Colonic mucosa (tissue), 4 donors: ENCODE measurements at places on chromosomes 2 and 18. TPM values are rescaled to one million over a fixed set of nuclear protein-coding genes. Genes with fewer than 3 reads are reported as not detected.

GKN2 gene
- total RNA-seq = 0.32 TPM

NOSTRIN gene
- total RNA-seq = 37.2 TPM

TMEM37 gene
- 52.1 TPM for total RNA-seq

CRYGC gene
- not detected for total RNA-seq

- no peak for DNase-seq
Measured at GRCh38 chr2:195648787-195649186, 8.2 kb upstream of the SLC39A10 start.

DNA sequence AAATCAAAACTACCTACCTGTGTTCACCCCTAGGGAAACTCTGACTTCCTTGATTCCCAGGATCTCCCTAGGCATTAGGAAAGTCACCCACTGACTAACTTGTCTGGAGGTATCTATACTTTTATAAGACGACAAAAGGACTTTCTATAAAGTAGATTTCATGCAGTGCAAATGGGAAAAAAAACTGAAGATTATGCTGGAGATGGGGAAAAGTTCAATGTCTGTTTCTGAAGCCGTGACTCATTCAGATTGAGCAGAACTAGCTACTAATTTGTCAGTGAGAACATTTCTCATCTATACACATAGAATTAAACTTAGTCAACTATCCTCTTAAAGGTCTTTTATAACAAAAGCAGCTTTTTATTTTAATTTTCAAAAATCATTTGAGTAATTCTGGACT lies 6.0 kb downstream of the SEPTIN10 start:
- no peak for DNase-seq

- DNase-seq = no peak
Measured at GRCh38 chr2:237529452-237530402, 36.6 kb upstream of the PRLH start.

GRCh38 chr2:30869988-30870387 lies 62.7 kb upstream of the CAPN13 start:
- DNase-seq = no peak

GRCh38 chr2:118089139-118089800 lies 999 bp downstream of the INSIG2 start:
- peak; percentile 46 for DNase-seq

GRCh38 chr2:99607861-99608491 lies 118.2 kb upstream of the REV1 start:
- DNase-seq = no peak

DNA sequence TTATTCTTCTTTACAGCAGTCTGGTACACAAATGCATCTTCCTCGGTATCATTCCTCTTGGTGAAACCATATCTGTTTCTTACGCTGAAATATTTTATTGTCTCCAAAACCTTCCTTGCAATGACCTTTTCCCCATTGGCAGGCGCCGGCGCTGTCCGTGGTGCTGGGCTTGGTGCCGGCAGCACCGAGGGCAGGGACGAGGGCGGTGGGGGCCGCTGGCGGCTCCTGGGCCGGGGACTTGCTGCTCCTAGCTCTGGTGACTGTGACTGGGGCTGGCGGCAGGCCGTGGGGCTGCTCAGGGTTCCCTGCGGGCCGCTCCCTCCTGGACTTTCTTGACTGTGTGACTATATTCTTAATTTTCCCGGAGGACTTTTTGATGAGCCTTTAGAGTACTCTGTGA lies 72.5 kb downstream of the GPR39 start:
- no peak for DNase-seq

GRCh38 chr2:128654408-128654807 lies 335.7 kb upstream of the HS6ST1 start:
- no peak for DNase-seq

DNA sequence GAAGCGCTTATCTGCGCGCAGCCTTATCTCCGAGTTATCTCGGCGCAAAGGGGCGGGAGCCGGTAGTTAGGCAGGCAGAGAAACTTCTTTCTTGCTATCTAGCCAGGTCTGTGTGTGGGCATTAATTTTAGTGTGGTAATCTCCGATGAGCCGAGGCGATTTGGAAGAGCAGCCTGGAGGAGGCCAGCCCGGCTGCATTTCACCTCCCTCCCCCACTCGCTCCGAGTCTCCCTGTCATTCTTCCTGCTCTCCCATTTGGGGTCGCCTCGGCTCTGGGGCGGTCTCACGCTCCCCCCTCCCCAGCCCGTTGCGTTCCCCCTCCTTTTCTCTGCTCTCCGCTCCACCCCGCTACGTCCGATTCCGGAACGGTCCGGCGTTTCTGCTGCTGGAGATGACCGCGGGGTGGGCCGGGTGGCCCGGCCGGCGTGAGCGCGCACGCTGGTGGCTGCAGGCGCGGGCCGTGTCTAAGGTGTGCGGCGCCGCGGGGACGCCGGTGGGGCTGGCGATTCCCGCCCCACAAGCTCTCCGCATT lies 566 bp downstream of the GATA6 start:
- no peak for DNase-seq

- DNase-seq = no peak
Measured at GRCh38 chr2:219985017-219985416, 357.6 kb downstream of the SLC4A3 start.

- no peak for DNase-seq
Measured at GRCh38 chr2:217623281-217623912, 379.4 kb downstream of the TNS1 start.

- DNase-seq = no peak
Measured at GRCh38 chr18:36650906-36651305, 177.9 kb downstream of the TPGS2 start.

- DNase-seq = no peak
Measured at GRCh38 chr2:19769513-19769912, 132.3 kb downstream of the TTC32 start.
